ENCODE measurements at places on chromosomes 4 and X.

- DNase-seq, result no peak
These were observed 6.8 kb upstream of the IQSEC2 start for GRCh38 chrX:53288189-53288588.

DNA sequence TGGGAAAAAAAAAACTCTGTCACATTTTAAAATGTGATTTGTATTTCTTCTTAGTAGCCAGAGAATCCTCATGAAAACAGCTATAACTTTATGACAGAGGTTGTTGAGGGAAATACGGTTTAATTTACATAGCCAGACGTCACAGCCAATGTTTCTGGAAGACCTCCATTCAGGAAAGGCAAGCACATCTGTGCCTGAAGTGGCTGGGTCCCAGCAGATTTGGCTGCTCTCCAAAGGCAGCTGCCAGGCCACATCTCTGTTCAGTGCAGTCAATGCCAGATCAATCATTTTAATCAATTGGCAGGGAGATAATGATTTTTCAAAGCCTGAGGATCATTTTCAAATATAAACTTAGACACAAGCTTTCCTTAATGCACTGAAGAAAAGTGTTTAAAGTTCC lies 86.5 kb upstream of the ZIC3 start:
- peak; percentile 0 for DNase-seq

- DNase-seq, result no peak
These were observed 415.0 kb downstream of the BCOR start for GRCh38 chrX:39682778-39683177.

- no peak for DNase-seq
These were observed 360.6 kb downstream of the INPP4B start for GRCh38 chr4:142485452-142485851.

GRCh38 chr4:8417071-8417614 lies 23.4 kb downstream of the ACOX3 start:
- DNase-seq, result no peak

- no peak for DNase-seq
These were observed 257.5 kb upstream of the IRS4 start for GRCh38 chrX:108993909-108994308.

GRCh38 chrX:29231800-29232199 lies 644.6 kb downstream of the IL1RAPL1 start:
- no peak for DNase-seq

DNA sequence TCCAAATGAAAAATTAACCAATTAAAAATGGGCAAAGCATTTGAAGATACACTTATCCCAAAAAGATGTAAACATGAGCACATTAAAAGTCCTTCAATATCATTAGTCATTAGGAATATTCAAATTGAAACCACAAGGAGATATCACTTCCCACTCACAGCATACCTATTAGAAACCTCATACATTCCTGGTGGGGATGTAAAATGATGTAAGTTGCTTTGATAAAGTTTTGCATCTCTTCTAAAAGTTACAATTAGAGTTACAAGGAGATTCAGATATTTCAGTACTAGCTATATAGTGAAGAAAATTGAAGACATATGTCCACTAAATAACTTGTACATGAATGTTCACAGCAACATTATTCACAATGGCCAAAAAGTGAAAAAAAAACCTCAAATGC lies 1109.3 kb upstream of the LCORL start:
- DNase-seq, result no peak
